ENCODE measurements at places on chromosomes 3 and 15.

- DNase-seq, result no peak
These were observed at the start of gene TM6SF1 for GRCh38 chr15:83106994-83107840. Gene TM6SF1 (plus strand): TSS chr15:83107645. CDS start chr15:83107681, 36 bp downstream.

- DNase-seq, result no peak
These were observed 112.0 kb upstream of the MCTP2 start for GRCh38 chr15:94119298-94119811.

DNA sequence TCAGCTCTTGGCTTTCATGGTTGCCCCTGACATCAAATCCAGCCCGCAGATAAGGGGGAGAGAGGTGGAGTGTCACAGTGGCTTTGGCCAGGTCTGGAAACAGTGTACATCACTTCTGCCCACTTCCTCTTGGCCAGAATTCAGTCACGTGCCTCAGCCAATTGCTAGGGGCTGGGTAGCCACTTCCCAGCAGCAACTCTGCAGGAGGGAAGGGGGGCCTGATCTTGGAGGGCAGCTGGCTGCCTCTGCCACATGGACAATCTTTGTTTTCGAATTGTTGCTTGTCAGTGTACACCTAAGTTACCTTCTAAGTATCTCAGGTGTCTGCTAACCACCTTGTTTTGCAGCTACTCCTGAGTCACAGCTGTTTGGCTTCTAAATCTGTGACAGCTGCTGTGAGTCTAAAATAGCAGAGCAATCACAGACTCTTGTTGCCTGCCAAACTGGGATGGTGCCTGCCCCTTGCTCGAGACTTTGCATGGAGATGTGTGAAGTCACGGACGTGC is 41.0 kb upstream of the LIMD1 start:
- DNase-seq, result no peak

DNA sequence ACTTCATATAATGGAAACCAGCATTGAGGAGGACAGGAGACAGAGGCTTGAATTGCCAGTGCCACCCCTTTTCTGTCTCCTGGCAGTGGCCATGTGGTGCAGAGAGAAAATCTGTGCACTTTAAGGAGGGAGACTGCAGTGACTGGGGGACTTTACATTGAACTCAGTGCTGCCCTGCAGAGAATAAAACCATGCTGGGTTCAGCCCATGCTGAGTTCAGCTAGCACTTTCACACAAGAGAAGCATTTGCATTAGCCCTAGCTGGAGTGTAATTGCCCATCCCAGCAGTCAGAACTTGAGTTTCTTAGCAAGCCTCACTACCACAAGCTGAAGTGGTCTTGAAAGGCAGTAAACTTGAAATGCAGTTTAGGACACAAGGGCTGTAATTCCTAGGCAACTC is 677.5 kb downstream of the ZPLD1 start:
- DNase-seq, result no peak

GRCh38 chr3:90261481-90262433 is 1154.3 kb downstream of the EPHA3 start:
- no peak for DNase-seq

DNA sequence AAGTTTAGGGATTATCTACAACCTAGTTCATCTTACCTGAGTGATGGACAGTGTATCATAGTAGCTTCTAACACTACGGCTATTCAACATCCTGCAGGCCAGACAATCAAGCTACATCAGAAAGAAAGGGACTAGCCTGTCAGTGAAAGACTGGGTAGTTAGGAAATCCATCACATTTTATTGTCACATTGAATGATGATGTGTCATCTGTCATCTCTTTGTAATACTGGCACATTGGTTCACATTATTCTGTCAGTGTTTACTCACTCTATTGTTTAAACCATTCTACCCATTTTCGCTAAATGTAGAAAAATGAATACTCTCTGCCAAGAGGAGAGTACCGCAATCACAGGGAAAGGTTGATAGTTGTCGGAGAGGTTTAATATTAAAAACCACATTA is 1155.8 kb downstream of the TUSC7 start:
- no peak for DNase-seq

DNA sequence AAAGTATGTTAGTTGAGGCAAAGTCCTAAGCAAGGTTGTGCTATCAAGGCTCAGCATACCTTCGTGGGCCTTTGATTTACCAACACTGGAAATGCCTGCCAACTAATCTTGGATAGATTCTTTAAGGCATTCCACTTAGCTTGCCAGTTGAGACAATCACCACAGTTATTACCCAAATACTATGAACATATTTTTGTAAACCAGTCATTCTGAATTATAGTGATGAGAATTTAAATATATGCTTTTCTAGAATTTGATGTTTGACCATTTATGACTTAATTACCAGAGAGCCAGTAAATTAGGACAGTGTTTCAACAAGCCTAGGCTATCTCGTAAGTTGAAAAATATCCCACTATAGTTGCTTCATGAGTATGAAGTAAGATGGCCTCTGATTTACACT is 15.5 kb downstream of the TRIM59 start:
- no peak for DNase-seq

DNA sequence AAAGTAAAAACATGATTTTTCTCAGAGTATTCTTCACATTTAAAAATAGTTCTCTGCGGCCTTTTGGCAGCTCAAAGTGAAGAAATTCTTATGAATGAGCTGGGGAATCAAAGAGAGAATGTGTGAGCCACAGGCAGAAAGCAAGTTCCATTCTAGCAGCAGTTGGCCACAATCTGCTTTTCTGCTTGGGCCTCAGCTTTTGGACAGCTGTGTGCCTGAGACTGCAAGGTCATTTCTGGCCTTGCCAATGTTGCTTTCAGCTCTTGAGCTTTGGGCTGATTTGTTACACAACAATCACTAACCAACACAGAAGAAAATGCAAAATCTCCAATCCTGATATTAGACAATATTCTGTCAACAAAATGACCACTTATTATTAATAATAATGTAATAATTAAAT is 14.4 kb upstream of the TM4SF4 start:
- DNase-seq, result no peak

- DNase-seq, result no peak
These were observed 576.3 kb downstream of the GRM7 start for GRCh38 chr3:7437231-7437630.

DNA sequence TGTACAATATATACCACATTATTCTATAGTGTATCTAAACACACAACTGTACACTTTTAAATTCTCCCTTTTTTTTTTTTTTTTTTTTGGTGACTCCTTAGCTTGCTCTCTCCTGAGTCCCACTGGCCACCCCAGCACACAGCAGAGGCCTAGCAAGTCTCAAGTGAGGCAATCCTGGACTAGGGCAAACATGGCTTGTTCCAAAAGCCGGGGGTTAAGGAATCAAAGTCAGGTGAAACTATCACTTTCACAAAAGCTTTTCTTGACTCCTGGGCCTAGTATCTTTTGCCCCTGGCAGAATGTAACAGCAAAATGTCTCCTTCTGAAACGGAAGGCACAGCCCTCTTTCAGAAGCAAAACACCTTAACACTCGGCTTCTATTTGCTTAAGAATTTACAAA is 5.8 kb downstream of the EOMES start:
- DNase-seq, result no peak

DNA sequence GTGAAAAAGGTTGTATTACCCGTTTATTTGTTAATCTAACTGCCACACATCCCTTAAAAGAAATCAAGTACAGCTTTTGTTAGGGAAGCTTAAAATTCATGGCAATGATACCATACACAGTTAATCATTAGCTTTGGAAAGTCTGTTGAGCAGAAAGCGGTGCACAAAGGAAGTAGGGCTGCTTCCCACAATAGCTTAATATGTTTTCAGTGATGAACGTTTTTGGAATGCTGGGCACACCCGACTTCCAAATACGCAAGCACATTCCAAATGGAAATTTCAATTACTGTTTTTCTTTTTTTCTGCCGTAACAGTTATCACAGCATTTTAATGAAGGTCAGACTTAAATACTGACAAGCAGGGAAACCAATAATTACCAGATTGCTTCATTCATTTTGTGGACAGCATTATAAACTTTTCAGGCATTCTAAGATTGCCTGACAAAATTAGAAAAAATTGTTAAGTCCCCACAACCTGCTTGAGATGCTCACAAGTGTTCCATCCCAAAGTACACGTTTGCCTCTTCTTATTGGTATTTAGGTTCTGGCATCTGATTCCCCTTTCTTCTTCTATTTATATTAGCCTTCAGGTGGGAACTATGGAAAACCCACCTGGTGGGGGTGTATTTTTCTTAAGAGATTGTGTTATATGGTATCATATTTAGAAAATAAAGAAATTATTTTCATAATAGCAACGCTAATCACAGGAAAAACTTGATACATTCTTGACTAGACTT is 1.1 kb upstream of the ECT2 start:
- DNase-seq, result no peak

DNA sequence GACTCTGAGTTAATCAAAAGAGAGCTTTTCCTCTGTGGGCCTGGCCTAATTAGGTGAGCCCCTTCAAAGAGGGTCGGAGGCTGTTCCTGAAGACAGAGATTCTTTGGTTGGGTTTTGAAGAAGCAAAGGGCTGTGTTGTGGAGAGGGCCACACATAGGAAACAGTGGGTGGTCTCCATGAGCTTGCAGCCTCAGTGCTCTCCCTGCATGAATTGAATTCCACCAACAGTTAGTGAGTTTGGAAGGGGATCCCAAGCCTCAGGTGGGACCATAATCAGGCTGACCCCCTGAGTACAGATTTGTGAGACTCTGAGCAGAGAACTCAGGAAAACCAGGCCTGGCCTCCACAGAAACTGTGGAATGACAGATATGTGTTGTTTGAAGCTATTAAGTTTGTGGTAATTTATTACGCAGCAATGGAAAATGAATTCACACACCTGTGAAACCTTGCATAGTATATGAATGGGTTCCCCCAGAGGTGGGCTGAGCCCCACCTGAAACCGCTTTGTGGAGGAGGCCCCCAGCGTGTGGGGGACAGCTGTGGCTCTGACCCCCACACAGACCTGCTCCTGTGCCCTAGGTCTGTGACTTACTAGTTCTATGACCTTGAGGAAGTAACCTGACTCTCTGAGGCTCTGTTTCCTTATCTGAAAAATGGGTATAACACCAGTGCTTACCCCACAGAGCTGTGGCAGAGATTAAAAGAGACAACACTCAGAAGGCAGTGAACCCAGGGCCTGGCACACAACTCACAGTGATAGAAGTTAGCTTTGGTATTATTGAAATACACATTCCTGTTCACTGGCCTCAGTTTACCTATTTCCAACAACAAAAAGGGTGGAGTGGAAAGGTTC is 431.3 kb downstream of the FOXP1 start:
- DNase-seq, result no peak

DNA sequence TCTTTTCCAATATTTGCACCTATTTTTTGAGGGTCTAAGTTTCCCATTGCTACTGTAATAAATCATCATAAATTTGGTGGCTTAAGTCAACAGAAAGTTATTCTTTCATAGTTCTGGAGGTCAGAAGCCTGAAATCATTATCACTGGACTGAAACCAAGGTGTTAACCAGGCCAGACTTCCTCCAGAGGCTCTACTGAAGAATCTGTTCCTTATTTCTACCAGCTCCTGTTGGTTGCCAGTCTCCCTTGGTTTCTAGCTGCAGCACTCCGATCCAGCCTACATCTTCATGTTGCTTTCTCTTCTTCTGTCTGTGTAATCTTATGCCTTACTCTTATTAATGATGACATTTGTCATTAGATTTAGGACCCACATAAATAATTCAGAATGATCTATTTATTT is 22.0 kb upstream of the ARPP21 start:
- DNase-seq, result no peak

- DNase-seq, result no peak
These were observed 166.8 kb upstream of the MLF1 start for GRCh38 chr3:158404131-158404718.

DNA sequence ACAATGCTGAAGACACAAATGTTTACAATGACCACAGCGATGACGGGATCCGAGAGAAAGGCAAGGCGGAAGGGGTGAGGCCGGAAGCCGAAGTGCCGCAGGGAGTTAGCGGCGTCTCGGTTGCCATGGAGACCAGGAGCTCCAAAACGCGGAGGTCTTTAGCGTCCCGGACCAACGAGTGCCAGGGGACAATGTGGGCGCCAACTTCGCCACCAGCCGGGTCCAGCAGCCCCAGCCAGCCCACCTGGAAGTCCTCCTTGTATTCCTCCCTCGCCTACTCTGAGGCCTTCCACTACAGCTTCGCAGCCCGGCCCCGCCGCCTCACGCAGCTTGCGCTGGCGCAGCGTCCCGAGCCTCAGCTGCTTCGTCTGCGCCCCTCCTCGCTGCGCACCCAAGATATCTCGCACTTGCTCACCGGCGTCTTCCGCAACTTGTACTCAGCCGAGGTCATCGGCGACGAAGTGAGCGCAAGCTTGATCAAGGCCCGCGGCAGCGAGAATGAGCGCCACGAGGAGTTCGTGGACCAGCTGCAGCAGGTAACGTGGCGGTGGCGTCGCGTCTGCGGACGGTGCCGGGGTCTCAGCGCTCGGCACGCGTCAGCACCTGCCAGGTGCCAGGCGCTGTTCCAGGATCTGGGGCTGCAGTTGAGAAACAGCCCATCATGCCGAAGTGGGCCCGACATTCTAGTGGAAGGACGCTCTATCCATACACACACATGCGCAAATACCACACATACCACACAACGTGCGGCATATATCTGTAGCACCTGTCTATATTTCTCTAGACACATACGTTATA is at the start of gene DLEC1:
DLEC1 (plus strand) TSS at position 108 of the 798 bp plus-strand sequence; CDS start at position 126, 18 bp downstream.
- peak; percentile 88 for DNase-seq

DNA sequence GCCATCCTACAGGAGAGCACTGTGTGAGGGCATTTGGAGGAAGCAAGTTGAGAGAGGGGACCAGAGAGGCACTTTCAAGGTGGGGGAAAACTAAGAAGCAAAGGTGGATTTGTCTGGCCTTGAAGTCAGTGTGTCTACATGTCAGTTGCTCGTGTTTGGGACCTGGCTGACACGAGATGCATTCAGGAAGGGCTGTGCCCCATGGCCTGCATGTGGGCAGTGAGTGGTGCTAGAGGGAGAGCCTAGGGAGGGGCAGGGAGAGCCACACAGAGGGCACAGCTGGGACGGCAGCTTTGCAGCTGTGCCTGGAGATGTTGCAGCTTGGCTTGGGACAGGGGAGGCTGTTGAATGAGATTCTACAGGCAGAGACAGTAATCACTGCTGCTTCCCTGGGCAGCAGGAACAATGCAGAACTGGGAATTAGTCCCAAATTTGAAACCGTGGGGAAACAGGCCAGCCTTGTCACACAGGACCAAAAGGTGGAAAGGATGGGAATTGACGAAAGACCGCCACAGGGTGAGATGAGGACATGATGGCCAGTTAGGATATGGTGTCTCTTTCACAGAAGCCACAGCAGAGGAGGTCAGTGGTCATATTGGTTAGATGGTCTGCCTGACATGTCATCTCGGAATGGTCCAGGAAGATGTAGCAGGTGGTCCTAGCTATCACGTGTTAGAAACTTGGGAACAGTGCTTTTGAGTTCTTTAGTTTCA is 10.0 kb downstream of the SEC61A1 start:
- no peak for DNase-seq

DNA sequence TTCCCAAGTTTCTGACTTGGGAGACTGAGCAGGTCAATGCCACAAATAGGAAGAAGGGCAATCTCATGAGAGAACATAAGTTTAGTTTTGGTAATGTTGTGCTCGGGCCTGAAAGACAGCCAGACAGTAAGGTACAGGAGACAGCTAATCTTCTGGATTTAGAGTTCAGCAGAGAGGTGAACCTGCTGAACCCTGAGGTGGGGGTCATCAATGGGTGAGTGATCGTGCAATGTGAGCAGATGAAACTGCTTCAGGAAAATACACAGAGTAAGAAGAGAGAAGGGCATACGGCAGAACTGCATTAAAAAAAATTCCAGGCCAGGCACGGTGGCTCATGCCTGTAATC is 23.3 kb downstream of the RUBCN start:
- no peak for DNase-seq
